Aortic smooth muscle cell (primary cell): ENCODE measurements at places on chromosomes 11 and 22. TPM values are rescaled to one million over a fixed set of nuclear protein-coding genes. Genes with fewer than 3 reads are reported as not detected.

Gene ST14
- total RNA-seq, result 0.06 TPM in 1 of 2 replicates, not detected in the other

Gene MPEG1
- under 0.01 TPM in 1 of 2 replicates, not detected in the other for total RNA-seq

Gene CCDC89
- total RNA-seq, result 5.8 and 6.0 TPM in 2 replicates

Gene KRTAP5-9
- not detected in 2 replicates for total RNA-seq

Gene OR6T1
- total RNA-seq, result not detected in 2 replicates

Gene C11orf86
- not detected in 2 replicates for total RNA-seq

Gene OR52A1
- total RNA-seq, result not detected in 2 replicates
